ENCODE measurements at places on chromosomes 1 and 21. TPM values are rescaled to one million over a fixed set of nuclear protein-coding genes. Genes with fewer than 3 reads are reported as not detected.

The NIPAL3 gene
- 16.0 TPM for total RNA-seq

The CHI3L1 gene
- total RNA-seq = not detected

DNA sequence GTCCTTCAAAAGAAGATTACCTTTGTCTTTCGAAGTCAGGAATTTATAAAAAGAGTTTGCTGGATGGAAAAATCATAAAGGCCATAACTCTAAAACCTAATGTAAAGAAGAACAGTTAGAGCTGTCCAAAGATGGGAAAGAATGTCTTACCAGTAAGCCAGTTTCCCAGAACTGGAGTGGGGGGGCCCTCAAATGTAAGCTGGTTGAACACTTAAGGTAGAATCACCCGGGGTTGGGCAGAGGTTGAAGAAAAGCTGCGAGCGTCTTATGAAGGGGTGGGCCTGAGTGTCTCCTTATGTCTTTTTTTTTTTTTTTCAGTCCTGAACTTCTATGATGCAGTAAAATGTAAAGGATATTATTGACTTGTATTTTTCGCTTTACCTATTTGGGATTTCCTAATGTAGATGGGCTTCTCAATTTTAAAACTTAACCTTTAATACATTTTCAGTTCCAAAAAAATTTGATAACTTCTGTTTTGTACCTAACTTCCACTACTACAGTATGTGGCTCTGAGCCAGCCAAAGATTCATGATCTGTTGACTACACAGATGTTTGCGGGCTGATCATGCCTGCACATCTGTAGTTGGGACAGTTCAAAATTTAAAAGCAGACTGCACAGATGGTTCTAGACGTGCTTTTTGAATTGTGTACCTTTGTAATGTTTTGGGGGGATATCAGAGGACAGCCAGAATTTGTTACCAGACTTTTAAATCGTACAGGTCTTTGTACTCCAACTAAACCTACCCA, 43.6 kb downstream of the NFYC start:
- DNase-seq = no peak

The RNU1-3 gene
- total RNA-seq = 2,019 TPM

The RIMKLA gene
- not detected for total RNA-seq

DNA sequence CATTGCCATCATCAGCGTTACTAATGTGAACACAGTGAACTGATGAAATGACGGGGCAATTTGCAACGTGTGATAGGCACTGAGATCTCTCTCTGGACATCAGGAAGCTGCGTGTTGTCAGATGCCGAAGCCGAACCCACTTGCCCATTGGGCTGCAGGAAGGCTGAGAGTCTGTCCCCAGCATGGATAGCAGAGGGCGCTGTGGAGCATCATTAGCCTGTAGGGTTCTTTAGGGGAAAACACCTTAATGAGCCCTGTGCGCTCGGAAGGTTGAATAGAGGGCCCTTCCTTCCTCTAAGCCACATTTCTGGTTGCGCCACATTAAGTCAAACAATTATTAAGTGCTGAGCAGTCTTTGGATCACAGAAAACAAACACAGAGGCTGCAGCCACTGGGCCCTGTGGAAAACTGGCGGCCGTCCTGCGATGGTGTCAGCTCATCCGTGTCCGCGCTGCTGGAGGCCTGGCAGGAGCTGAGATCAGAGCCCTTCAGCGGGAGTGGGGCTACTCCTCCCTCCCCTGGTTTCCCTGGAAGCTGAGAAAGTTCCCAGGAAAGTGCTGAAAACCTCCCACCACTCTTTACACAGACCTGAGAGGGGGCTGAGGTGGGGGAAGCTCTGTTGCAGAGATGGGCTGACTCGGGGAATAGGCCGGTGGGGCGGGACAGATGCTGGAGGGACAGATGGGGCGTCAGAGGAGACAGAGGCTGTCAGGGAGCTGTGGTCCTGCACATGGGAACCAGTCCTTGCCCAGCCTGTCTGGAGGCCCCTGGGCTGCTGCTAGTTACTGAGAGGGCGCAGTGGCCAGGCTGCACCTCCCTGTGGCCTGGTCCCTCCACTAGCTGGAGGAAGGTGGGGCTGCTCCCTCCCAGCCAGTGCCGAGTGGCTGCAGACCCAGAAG, 12.7 kb downstream of the TFF2 start:
- DNase-seq = peak; percentile 53

- peak; percentile 34 for DNase-seq
Observed at GRCh38 chr1:54581621-54582035, 33.6 kb downstream of the ACOT11 start.

The ARMH1 gene
- total RNA-seq = not detected

GRCh38 chr1:96633695-96634094, 87.9 kb upstream of the PTBP2 start:
- no peak for DNase-seq
